Small intestine (tissue), 16 donors: ENCODE measurements at places on chromosomes 16 and 17. TPM values are rescaled to one million over a fixed set of nuclear protein-coding genes. Genes with fewer than 3 reads are reported as not detected.
A peak's percentile ranks its signal among the peaks of the same experiment; 100 is the strongest.

GRCh38 chr16:85592700-85593493 is 20.2 kb upstream of the GSE1 start:
- no peak for DNase-seq

DNA sequence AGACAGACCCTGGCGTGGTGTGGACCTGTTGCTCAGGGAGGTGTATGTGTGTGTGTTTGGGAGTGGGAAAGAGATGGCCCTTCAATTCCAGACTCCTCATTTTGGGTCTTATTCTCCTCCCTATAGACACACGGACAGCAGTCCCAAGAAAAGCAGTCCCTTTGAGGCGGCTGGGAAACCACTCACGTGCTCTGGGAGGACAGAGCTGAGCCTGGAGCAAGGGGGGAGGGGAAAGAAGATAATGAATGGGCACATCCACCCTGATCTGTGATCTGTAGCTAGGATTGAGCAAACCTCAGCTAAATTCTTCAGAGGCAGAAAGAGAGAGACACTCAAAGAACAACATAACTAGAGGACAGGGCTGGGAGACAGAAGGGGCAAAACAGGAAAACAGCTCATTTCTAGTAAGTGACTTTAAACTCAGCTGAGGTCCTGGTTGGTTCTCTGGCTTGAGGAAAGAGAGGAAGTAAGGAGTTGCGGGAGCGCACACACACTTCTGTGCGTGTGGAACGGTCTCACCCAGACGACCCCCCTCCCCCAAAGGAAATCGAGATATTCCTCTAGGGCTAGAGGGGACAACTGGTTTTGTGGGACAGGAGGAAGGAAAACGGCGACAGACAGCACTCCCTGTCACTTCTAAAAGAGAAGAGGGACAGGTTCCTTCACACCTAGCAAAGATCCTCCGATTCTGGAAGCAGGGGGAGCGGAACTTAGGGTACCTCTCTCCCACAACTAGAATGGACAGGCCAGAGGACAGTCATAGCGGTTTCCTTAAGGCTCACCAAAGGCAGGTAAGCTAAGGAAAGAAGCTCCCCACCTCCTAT is 658 bp downstream of the RAB5C start:
- peak; percentile 48 for DNase-seq

DNA sequence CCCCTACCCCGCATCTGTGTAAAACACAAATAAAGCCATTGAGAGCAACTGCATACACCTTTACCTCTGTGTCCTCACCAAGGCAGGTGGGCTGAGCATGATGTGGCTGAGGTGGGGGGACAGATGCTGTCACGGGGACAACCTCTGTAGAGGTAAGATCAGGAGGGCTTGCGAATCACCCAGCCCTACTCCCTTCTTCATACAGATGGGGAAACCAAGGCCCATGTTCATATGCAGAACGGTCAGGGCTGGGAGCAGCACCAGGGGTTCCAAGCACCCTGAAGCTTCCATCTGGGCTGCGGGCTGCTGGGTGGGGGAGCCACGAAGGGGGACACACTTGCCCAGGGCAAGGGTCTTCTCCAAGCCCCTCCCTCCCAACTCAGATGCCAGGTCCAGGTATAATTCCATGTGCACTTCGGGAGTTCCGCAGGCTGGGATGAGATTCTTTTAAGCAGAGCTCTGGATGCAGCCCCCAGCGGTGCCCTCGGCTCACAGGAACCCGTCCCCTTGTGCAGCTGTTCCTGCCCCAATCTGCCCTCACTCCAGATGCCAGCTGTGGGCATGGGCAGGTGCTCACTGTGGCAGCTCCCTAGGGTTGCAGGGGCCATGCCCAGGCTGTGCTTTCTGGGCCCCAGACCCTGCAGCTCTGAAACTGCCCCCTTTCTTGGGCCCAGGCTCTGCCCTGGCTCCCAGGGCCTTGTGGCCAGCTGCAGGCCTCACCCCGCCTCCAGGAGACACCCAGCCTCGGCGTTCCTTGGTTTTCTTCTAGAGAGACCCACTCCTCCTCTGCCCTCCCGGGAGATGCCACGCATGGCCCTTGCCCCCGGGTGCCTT is 9.6 kb downstream of the CTRB1 start:
- DNase-seq: no peak

GRCh38 chr17:11506635-11507034 is 91.6 kb upstream of the DNAH9 start:
- peak; percentile 31 for DNase-seq

- no peak for DNase-seq
These were observed 1.7 kb upstream of the HOXB9 start for GRCh38 chr17:48627623-48628521.

DNA sequence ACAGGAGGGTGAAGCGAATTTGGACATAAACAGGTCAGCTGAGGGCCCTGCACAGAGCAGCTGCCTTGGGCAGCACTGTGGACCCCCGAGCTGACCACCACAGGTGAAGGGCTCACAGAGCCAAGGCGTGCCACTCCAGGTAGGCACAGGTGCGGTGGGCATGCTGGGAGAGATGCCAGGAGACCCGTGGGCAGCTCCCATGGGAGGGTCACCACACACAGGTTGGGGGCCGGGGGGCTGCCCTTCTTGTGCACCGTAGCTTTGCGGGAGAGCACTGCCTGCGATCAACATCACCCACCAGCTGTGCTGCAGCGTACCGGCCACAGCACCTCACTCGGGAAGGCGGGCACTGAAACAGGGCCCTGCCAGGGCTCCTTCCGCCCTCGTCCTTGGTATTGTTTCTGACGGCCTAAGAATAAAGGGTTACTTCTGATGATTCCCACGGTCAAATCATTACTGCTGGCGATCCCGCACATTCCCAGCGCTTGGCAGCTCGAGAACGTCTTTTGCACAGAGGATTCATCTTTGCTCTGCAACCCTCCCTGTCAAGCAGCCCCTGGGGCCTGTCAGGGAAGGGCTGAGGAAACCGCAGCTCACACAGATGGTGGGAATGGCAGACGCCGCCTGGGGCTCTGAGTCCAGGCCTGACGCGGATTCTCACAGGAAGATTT is 181.7 kb downstream of the BANP start:
- no peak for DNase-seq

GRCh38 chr17:32019228-32019627 is 12.0 kb downstream of the LRRC37B start:
- no peak for DNase-seq

- DNase-seq: no peak
These were observed 599.4 kb upstream of the CDH5 start for GRCh38 chr16:65767125-65767524.

DNA sequence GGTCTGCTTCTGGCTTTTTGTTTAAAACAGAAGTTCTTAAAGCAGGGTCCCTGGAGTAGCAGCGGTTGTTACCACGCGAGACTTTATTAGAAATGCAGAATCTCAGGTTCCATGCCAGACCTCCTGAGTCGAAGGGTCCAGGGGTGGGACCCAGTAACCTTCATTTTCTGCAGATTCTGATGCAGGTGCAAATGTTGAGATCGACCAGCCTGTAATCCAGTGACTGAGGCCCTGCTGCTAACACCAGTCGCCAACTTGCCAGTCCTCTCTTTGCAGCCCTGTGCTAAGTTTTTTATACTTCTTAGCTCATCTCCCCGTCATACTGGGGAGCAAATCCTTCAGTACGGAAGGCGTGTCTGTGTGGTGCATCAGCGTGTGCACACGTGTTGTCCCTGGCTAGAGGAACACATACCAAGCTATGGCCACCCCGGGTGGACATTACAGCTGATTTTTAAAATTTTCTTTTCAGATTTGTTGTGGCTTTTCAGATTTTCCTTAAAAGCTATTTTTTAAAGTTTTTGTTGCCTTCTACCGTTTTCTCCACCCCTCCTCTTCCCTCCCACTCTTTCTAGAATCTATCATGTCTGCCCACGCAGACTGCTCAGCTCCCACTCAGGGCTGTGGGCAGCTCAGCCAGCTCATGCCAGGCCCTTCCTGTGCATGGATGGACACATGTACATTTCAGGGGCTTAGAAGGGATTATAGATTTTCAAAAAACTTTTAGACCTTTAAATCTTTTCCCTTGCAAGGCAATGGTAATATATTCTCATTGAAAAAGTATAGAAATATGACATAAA is 57.7 kb downstream of the MEAK7 start:
- no peak for DNase-seq

- peak; percentile 75 for DNase-seq
These were observed 73.5 kb downstream of the CYTH1 start for GRCh38 chr17:78708510-78708973.

- DNase-seq: no peak
These were observed 8.2 kb downstream of the CORO6 start for GRCh38 chr17:29614349-29615047.

- no peak for DNase-seq
These were observed 22.8 kb downstream of the TPSG1 start for GRCh38 chr16:1202274-1202673.

GRCh38 chr16:53083119-53083518 is 28.3 kb downstream of the CHD9 start:
- DNase-seq: no peak

DNA sequence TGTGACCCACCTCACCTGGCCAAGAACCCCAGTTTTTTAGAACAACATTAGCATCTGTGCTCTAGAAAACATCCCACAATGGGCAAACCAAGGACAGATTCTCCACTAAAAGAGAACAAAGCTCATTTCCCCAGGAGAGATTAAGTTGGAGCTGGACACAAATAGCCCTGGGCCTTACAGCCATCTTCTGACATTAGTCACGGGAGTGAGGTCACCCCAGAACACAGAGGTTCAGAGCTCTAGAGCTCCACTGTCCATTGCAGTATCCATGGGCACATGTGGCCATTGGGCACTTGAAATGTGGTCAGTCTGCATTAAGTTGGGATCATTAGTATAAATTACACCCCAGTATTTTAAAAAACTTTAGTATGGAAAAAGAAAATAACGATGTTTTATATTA is 47.6 kb upstream of the RBBP6 start:
- DNase-seq: no peak

DNA sequence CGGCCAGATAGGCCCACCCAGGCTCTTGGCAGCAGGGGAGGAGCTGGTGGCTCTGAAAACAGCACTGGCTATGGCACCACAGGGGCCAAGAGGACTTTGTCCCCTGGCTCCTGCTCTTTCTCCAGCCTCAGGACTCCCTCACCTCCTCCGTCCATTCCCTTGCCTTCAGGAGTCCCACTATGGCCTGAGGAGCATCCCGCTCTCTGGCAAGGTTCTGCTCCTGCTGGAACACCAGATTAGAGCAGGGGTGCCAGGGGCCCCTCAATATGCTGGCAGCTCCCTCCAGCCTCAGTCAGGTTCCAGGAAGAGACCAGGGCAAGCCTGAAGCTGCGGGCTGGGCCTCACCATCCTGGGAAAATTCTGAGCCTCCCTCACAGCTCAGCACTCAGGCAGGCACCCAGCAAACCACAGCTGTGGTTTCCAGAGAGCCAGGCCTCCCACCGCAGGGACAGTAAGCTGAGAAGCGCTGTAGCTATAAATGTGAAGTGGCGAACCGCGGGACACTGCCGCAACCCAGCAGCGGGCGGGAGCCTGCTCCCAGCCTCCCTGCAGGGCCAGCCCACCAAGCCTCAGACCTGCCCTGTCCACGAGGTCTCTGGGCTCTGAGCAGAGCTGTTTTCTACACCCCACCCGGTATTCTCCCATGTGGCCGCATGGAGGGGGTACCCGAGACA is 25.7 kb downstream of the C17orf100 start:
- no peak for DNase-seq

DNA sequence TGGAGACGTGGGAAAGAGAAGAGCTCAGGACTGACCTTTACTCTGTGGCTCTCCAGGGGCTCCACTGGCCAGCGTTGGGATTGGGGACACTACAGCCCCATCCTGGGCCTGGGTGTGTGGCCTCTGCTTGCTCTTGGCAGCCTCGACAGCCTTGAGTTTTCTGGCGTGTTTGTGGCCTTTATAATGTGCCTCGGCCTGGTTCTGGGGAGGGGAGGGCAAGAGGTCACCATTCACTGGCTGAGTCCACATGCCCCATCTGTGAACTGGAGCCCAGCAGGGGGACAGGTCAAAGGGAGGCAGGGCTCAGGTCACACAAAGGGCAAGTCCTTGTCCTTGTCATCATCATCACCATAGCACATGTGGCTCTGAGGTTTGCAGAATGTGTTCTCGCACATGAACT is 11.7 kb downstream of the NKIRAS2 start:
- no peak for DNase-seq

GRCh38 chr17:57535249-57535966 is 209.7 kb downstream of the CCDC182 start:
- DNase-seq: no peak

DNA sequence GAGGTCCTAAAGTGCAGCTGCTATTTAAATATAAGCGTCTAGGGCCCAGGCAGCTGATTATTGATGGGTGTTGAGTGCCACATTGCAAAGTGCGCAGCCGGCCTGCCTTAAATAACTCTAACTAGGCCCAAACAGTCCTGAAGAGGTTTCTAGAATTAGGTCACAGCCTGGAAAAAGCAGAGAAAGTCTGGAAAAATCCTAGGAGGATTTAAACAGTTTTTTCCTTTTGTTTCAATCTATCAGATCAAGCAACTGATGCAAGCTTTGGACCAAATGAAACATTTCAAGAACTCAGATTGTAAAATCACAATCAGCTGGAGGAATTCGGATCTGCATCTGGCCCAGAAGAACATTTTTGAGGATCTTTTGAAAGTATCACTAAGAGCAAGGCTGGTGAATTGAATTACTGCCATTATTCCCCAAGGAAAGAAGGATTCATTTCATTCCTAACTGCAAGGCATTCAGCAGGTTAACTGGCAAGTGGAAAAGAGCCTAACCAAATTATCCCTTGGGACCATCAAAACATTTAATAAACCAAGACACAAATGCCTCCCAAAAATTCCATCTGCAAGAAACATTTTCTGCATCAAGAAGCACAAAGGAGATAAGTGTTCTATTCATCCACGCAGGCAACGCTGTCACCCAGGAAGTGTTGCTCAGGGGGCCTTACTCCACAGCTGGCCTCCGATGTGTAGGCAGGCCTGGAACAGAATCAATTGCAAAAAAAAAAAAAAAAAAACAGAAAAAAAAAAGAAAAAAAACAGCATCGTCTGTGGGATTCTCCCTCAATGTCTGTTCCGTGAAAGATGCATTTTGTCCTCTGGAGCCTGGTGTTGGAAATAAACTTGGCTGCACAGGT is 46.1 kb downstream of the IRX3 start:
- DNase-seq: no peak

DNA sequence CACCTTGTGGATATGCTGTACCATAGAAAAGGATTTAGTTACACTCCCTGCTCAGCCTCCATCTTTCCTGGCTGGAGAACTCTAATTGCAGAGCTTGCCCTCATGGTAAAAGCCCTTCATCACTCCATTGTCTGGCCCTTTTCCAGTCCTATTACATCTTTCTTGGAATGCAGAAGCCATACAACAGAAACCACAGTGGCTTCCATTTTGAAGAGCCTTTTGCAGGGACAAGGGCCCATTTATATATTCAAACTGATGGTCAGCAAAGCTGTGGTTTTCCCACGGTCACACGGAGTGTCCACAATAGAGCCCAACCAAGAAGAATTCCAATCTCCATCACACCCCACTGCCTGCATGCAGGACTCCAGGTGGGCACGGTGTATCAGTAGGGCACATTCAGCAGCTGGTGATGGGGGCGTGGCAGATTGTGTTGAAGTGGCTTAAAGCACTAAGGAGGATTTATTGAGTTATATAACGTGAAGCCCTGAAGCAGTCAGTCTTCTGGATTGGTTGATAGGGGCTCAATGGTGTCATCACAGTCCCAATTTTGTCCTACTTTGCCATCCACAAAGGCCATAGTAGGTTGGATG is 20.3 kb downstream of the COPRS start:
- DNase-seq: no peak

- no peak for DNase-seq
These were observed 14.4 kb upstream of the CLEC18A start for GRCh38 chr16:69936751-69937211.

The TM4SF5 gene
- 491 TPM for polyA plus RNA-seq

The BICDL2 gene
- polyA plus RNA-seq: 19.1 TPM

The KCNJ12 gene
- polyA plus RNA-seq: not detected

The DBNDD1 gene
- polyA plus RNA-seq: 2.2 TPM

The SLC5A11 gene
- 32.4 TPM for polyA plus RNA-seq

The LRRC46 gene
- polyA plus RNA-seq: 0.22 TPM

The MRPL12 gene
- 202 TPM for polyA plus RNA-seq

The CA7 gene
- polyA plus RNA-seq: 49.4 TPM
